Chondrocyte (in vitro differentiated cells): ENCODE measurements at places on chromosomes 11 and 22. TPM values are rescaled to one million over a fixed set of nuclear protein-coding genes. Genes with fewer than 3 reads are reported as not detected.

DNA sequence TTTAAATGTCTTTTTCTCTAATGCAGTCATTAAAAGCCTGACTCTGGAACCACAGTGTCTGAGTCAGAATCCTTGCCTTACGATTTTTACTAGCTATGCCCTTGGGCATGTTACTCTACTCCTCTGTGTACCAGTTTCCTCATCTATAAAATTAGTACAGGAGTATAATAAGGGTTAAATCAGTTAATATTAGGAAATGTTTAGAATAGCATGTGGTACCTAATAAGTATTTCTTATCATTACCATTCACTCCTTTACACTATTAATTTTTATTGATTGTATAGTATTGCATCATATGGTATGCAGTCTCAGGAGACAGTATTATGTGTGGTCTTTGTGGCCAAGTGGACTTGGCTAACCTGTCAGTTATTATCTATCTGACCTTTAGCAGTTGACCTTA is 68.2 kb downstream of the METTL15 start:
- DNase-seq, result no peak

DNA sequence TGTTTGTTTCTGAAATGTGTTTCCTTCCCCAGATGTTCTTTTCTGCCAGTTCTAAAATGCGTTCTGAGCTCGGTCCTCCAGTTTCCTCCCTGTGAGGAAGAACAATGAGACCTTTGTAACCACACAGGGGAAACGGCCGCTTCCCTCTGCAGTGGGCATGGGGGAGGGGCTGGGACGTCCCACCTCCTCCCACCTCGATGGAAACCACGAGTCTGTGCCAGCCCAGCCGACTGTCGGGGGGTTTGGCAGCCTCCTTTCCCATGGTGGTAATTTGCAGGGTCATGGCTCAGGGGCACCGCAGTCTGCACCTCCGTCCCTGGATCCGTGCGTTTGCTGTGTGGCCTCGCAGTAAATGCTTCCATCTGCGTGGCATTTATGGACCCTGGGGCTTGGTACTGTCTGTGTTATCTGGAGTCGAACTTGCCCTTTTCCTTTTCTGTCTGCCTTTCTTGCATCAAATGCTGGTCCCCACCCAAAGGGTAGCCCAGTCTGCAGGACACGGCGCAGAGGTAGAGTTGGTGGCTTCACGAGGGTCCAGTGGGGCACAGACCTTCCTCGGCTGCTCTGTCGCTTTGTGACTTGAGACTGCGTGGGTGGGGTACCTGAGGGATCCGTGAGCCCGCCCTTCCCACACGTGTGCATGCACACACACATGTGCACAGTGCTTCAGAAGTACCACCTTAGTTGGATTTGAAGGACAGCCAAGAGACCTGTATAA is 16.1 kb downstream of the LRP5 start:
- no peak for DNase-seq

GRCh38 chr11:10205928-10206327 is 88.1 kb downstream of the SBF2 start:
- no peak for DNase-seq

DNA sequence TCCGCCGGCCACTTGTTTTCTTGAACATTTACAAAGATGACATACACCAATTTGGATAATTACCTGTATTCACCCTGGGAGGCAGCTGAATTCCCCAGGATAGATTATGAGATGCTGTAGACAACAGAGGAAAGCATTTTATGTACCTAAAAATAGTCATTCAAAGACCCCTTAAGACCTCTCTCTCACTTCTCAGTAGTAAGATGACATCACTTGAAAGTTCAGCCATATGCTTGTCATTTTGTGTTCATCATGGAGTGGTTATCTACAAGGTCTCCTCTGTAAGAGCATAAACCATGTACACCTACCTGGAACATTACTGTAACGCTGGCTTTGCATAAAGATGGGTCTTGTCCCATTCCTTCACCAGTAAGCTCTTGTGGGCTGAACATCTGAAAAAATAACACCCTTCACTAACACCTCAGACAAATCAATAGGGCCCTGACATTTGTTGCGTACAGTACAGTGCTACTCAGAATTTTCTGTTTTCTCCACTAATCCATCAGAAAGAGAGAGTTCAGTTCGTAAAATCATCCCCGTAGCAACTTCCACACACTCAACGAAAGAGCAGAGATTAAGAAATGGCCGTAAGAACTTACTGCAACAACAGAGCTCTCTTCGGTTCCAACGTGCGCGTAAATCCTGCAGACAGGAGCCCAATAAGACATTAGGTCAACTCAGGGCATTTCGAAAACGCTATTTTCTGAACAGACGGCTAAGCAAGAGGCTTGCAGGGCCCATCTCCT is 15.6 kb upstream of the WDR74 start:
- no peak for DNase-seq

DNA sequence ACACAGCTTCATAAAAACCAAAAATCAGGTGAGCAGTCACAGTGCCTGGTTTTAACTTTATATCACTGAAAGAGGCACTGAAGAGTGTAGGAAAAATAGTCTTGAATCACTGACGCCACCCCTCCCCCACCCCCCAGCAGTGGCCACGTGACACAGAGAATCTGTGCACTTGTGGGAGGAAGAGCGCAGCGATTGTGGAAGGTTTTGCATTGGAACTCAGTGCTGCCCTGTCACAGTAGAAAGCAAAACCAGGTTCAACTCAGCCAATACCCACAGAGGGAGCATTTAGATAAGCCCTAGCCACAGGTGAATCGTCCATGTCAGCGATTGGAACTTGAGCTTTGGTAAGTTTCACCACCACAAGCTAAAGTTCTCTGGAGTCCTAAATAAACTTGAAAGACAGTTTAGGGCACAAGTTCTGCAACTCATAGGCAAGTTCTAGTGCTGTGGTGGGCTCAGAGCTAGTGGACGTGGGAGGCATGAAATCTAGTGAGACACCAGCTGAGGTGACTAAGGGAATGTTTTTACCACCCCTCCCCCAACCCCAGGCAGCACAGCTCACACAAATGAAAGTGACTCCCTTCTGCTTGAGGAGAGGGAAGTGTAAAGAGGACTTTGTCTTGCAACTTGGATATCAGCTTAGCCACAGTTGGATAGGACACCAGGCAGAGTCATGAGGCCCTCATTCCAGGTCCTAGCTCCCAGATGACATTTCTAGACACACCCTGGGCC is 13.3 kb downstream of the OR52B2 start:
- no peak for DNase-seq

DNA sequence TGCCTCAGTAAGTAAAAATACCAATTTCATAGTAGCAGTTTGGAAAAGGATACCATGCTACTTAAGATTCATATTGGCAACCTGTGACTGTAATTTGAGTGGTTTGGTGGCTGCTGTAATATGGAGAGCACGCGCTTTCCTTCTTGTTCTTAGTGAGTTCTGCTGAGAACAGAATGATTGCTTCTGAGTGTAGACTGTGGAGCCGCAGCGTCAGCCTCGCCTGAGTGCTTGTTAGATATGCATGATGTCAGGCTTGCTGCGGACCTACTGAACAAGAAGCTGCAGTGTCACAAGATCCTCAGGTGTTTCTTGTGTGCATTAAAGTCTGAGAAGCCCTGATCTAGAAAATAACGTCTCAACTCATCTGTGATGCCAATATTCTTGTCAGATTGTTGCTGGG is 143.2 kb downstream of the ARHGAP42 start:
- DNase-seq, result no peak

- no peak for DNase-seq
Measured at GRCh38 chr11:86106916-86107315, 38.0 kb upstream of the PICALM start.

DNA sequence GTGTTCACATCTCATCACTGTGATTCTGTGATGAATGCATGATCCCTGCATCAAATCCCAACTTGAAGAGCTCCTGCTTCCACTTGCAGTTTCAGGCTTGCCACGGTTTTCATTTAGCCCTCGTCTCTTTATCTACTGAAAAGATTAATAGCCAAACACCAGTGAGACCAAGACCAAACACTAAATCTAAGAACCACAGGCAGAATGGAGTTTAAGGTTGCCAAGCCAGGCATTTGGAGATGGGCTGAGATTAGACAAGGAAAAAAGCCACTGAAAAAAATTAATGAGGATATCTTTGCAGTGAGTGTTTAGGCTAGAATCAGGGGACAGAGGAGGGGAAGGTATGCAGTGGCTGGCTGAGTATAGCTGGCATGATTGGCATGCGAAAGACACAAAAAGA is 227.2 kb upstream of the BLID start:
- DNase-seq, result no peak

DNA sequence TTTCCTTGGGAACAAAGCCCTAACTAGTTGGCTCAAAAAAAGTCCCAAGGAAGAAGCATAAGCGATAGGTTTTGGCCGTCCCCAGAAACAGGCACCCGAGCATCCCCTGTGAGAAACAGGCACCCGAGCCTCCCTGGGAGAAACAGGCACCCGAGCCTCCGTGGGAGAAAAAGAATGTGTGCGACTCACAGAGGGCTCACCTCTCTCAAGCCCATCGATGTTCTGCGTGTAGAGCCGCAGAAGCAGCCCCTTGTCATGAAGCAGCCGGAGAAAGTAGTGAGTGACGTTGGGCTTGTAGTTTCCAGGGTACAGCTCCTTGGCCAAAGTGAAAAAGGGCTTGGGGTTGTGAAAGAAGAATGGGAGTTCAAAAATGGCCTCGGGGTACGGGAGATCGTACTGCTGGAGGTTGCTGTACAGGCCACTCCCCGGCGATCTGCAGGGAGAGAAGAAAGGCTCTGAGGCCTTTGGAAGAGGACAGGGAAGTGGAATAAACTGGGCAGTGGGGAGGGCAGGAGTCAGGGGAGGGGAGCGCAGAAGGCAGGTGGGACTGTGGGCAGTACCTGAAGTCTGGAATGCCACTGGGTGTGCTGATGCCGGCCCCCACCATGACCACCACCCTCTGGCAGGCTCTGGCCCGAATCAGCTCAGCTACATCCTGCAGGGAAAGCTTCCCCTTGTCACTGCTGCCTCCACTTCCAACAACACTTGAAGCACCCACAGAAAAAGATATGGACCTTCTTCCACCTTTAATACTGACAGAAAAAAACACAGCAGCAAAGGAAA is 3.2 kb downstream of the SIRT3 start:
- DNase-seq, result no peak

DNA sequence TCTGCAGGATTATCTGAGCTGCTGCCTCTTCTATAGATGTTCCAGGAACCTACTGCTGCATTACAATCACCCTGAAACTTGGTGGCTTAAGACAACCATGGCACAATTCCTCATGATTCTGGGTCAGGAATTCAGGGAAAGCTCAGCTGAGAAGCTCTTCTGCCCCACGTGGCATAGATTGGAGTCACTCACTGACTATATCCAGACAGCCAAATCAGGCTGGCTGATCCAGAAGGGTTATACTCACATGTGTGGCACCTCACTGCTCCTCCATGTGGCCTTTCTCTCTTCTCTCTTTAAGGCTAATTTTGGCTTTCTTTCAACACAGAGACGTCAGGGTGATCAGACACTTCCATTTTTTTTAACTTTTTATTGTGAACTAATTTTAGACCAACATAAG is 125.5 kb downstream of the BBOX1 start:
- DNase-seq, result no peak

- DNase-seq, result no peak
Measured at GRCh38 chr22:30017375-30018223, 62.7 kb upstream of the HORMAD2 start.

DNA sequence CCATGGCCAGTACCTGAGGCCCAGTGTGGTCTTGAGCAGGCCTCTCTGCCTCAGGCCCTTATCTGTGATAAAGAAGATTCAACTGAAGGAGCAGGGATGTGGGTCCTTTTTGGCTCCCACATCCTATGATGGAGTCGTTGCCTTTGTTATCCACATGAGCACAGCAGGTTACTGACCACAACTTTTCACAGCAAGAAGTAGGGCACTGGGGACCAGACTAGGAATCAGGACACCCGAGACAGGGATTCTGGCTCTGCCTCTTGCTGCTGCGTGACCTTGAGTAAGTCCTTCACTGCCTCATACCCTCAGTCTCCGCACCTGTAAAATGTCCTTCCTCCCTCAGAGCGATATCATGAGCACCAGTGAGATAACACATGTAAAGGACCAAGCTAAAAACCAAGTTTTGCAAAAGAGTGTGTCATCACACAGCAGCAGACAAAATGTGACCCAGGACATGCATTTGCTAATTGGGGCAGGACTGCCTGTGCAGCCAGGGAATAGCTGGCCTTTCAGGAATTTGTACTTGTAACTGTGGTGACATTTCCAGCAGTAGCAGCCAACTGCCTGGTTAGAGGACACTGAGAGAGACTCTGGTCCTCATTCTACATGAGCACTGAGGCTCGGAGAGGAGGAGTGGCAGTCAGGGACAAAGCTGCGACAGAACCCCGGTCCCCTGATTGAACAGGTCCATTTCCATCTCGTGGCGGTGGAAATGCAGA is 13.2 kb upstream of the SMIM35 start:
- DNase-seq, result no peak

GRCh38 chr11:44065161-44065661 is 859 bp upstream of the ACCS start:
- no peak for DNase-seq

GRCh38 chr11:119721129-119722120 is 7.6 kb downstream of the NECTIN1 start:
- DNase-seq, result peak; percentile 76

DNA sequence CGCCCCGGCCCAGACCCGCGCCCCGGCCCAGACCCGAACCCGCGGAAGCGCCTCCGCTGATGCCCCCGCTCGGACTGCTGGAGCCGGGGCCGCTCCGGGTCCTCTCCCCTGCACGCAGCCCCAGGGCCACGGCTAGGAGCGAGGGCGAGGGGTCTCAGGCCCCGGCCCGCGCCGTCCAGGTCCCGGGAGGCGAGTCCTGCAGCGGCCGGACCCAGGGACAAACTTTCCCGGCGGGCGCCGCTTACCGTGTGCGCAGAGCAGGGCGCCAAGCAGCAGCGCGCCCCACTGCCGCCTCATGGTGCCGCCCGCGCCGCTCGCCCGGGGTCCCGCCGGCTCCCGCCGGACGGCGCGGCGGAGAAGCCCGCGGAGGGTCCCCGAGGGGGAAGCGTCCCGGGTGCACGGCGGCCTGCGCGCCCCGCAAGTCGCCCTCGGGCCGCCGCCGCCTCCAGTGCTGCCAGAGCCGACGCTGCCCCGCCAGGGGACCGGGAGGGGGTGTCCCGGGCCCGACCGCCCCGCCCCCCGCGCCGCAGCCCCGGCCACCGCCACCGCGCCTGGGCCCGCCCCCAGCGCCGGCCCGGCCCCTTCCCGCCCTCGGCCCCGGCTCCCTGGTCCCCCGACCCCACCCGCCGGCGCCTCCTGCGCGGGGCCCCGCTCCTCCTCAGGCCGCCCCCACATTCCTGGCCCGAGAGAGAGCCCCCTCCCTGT is at the start of gene LRP4:
LRP4 (minus strand) TSS at position 468 of the 705 bp plus-strand sequence; CDS start at position 297, 171 bp downstream.
- no peak for DNase-seq

- DNase-seq, result no peak
Measured at GRCh38 chr11:123235117-123235655, 40.1 kb upstream of the CLMP start.

DNA sequence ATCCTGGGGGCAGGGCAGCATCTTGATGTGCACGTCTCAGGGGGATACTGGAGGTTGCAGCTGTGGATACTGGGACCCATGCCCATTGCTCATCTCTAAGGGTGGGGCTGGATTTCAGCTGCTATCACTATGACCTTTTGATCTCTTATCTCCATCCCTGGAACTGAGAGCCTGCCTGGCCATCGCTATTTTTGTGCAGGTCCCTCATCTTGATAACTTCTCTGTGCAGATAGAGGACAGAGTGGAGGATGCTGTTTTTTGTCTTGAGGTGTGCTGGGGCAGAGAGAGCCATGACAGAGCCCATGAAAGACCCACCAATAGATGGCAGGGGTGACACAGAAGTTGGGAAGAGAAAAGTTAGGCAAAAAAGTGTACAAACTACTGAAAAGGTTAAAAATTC is 5.1 kb upstream of the INSC start:
- no peak for DNase-seq

The KRTAP5-1 gene
- total RNA-seq, result not detected in 3 replicates

The OR8D4 gene
- not detected in 3 replicates for total RNA-seq

The OR10G7 gene
- total RNA-seq, result not detected in 3 replicates

The NAALAD2 gene
- total RNA-seq, result 0.23 to 1.7 TPM (median 1.1 TPM) in 3 replicates

The RFPL3 gene
- not detected in 3 replicates for total RNA-seq
